Fibroblast of skin of back (primary cell): ENCODE measurements at places on chromosomes 1 and 21.

GRCh38 chr1:203299169-203299568 lies 6.2 kb upstream of the BTG2 start:
- no peak for DNase-seq

DNA sequence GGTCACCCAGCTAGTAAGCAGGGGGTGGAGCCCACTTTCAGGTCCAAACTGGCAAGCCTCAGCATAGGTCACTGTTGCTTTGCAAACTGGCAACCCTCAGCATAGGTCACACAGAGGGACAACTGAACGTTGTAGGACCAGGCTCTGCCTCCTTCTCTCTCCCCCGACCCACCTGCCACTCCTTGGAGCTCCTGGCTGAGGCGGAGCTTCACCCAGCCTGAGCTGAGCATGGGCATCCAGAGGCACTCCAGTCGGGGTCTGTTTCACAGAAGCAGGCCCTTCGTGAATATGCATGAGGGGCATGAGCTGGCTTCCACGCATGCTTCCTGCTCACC lies 24.2 kb downstream of the CAPZB start:
- DNase-seq = no peak

DNA sequence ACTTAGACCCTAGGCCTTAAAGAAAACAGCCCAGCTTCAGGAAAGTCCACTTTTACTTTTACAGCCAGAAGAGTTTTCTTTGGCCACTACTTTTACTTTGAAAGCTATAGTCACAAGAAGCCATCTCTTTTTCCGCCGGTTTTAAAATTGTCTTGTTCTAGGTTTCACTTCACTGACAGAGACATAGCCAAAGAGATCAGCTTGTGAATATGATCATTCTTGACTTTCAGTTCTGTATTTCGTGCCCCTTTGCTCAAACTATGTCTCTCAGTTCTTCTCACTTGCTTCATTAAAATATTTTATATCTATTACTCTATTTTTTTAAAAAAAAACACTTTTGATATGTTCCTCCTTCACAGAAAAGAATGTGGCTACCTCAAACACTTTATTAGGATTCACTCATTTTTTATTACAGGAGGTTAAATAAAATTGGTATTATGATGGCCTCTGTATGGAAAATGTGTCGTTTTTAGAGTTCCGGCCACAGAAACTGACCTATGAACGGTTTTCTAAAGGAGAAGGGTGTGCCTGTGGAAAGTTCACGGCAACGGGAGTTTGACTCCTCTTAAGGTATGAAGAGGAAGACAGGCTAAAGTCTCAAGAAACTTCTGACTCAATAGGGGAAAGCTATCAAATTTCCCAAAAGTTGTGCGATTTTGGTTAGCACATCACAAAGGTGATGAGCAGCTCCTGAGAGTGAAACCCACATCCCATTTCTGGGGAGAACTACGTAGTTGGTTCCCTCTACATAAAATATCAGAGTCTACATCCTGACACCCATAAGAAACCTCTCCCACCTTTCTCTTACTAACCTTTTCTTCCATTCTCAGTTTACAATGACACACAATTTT lies 1.2 kb downstream of the MCOLN2 start:
- DNase-seq = no peak

GRCh38 chr1:161382214-161383019 lies 14.7 kb upstream of the CFAP126 start:
- peak; percentile 59 for DNase-seq

- DNase-seq = no peak
Measured at GRCh38 chr1:153058826-153059784, 1.8 kb upstream of the SPRR2A start.
